NCI-H2171 (cell line): ENCODE measurements at places on chromosomes 3 and 15.

DNA sequence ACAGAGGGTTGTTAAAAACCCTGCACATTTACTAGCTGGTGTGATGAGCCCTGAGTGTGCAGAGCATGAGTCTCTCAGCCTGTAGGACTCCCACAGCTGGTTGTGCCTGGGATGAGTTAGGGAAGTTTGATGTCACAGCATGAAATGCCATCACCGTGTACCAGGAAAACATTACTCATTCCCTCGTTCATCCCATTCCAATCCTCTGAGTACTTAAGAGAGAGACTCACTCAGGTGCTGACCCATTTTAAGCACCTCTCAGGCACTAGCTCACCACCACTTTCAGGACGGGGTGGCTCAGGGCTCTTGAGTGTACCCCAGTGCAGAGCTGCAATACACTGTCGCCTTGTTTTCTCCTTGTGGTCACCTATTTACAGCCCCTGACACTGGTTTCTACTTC is 18.7 kb downstream of the MGLL start:
- DNase-seq, result no peak

GRCh38 chr15:92346063-92346462 is 47.6 kb upstream of the ST8SIA2 start:
- no peak for DNase-seq

- no peak for DNase-seq
Measured at GRCh38 chr3:50274371-50275104, 4.3 kb upstream of the LSMEM2 start.

- no peak for DNase-seq
Measured at GRCh38 chr3:194985031-194985578, 285.9 kb downstream of the XXYLT1 start.

- DNase-seq, result no peak
Measured at GRCh38 chr15:66738116-66738515, 36.1 kb downstream of the SMAD6 start.

- peak; percentile 78 for DNase-seq
Measured at GRCh38 chr3:127750226-127751031, 71.9 kb downstream of the MGLL start.

DNA sequence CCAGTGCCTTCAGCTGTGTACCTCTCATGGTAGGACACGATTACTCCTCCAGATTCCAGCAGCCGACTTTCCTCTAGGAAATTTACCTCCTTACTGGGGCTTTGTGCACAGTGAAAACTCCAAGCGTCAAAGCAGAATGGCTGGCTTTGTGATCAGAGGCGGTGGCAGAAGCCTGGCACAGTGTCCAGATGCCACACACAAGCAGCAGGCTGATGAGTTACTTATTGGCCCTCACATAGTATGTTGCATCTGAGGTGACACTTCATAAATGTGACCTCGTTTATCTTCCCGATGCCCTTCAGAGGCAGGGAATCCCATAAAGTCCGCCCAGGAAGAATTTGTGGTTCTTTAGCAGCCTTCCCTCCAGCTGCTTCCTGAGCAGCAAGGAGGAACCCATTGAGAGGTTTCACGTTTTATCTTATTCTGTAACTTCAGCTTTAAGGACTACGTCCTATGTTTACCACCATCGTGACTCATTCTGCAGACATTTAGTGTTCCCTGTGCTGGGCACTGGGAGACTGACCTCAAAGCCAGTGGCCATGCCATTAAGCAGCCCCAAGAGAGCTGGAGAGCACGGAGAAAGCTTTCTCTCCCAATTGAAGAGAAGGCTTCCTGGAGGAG is 107.1 kb upstream of the C15orf61 start:
- DNase-seq, result no peak

DNA sequence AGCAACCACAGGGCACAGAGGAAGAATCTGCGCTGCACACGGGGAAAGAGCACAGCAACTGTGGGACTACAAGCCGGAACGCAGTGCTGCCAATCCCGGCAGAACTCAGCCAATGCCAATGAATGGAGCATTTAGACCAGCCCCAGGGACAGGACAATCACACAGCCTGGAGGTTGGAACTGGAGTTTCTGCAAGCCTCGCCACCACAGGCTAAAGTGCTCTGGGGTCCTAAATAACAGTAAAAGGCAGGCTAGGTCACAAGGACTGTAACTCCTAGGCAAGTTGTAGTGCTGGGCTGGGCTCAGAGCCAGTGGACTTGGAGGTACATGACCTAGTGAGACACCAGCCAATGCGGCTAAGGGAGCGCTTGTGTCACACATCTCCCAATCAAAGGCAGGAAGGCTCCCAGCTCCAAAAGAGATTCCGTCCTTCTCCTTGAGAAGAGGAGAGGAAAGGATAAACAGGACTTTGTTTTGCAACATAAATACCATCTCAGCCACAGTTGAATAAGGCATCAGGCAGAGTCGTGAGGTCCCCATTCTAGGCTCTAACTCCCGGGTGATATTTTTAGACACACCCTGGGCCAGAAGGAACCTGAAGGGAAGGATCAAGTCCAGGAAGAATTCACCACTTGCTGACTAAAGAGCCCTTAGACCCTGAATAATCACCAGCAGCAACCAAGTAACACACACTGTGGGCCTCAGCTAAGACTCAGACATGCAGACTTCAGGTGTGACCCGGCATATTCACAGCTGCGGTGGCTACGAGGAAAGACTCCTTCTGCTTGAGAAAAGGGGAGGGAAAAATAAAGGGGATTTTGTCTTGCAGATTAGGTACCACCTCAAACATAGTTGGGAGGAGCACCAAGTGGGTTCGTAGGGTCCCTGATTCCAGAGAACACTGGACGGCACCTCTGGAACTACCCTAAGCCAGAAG is 85.5 kb upstream of the XXYLT1 start:
- DNase-seq, result no peak

DNA sequence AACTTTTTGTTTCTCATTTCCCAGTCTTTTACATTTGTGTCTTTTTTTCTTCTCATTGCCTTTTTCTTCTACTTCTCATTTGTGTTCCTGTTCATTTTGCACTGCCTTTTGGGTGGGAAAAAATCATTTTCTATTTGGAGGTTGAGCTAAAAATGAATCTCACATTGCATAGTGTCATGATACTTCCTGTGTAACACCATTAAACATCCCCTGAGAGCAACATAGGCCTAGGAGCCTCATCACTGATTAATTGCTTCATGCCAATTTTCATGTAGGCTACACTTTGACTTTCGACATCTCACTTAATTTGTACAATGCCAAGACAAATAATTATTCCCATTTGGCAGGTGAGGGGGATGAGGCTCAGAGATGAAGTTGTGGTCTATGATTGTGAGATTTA is 279.2 kb downstream of the EDEM1 start:
- DNase-seq, result no peak

GRCh38 chr15:74540161-74540760 is 759 bp upstream of the ARID3B start:
- no peak for DNase-seq

DNA sequence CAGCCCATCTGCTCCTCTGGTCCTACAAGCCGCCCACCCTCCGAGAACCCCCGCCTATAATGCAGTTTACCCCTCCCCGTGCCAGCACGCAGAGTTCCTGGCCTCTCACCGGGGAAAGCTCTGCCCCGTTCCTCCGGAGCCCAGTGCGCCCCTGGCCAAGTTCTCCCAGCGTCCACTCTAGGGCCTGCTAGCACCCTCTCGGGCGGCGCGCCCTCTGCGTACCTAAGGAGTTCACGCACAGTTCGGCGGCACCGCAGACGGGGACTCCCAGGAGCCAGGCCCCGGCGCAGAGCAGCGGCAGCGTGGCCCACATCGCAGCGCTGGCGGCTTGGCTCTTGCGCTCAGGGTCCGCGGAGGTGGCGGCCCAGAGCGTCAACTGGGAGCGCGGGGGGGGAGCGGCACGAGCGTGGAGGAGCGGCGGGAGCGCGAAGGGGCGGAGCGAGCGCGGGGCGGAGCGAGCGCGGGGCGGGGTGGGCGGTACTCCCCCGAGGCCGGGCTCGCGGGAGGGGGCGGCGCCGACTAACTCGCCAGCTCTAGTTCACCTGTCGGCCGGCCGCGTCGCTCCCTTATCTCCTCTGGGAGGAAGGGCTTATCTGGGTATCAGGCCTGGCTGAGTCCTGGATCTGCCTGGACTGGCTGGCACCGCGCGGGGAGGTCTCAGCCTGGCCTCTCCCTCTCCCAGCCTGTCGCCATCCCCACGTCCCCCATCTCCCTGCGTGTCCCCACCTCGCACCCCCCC is at the start of gene CTSH:
CTSH (minus strand) TSS at position 378 of the 739 bp plus-strand sequence; CDS start at position 313, 65 bp downstream.
- DNase-seq, result peak; percentile 70

- no peak for DNase-seq
Measured at GRCh38 chr3:133197619-133198018, 159.4 kb downstream of the TMEM108 start.

GRCh38 chr3:36124118-36124796 is 256.0 kb upstream of the STAC start:
- no peak for DNase-seq

DNA sequence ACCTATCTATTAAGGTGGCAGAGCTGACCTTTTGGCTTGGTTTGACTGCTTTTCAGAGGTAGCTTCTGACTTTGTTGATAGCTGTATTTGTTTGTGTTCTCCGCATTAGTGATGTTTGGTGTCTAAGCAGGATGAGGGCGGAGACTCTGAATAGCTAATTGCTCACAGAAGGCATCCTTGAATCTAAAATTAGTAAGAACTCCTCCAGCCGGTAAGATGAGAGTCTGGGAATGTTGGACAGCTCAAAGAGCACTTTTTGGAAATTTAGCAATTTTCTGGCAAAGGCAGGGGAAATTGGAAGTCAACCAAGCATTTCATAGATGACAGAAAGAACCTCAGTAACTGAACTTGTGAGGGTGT is 174.1 kb downstream of the KLHL25 start:
- no peak for DNase-seq

DNA sequence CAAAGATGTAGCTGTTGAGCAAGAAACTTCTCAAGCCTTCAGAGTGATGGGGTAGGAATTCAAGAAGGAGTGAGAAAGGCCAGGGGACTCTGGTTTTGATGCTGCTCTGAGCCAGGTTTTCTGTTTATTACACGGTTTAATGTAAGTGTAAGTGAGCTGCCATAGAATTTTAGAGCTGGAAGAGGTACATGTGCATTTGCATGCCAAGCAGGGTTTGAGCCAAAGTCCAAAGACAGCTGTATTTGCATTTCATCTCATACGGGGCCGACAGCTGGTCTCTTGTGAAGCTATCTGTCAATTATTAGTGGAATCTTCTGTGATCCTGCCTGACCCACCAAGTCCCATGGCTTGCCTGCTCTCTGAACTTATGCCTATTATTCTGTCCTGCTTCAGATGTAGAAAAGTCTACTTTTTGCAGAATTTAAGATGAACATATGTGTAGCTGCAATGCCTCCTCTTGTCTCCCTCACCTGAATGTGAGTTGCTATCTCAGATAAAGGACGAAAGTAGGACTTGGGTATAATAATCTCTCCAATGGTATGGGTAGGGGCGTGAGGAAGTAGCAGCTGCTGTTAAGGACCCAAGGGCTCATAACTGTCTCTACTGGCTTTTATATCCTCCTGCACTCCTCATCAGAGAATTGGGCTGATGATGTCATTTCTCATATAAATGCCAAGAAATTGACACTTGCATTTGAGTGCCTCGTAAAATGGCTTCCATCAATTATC is 160.0 kb downstream of the SQOR start:
- DNase-seq, result no peak

- DNase-seq, result no peak
Measured at GRCh38 chr15:73866881-73867410, 6.4 kb upstream of the TBC1D21 start.

- no peak for DNase-seq
Measured at GRCh38 chr15:68429691-68430470, 2.1 kb downstream of the ITGA11 start.

- DNase-seq, result no peak
Measured at GRCh38 chr3:30059240-30059639, 547.2 kb upstream of the TGFBR2 start.

GRCh38 chr15:60626669-60627068 is 147.7 kb upstream of the ICE2 start:
- DNase-seq, result no peak

GRCh38 chr3:89303701-89304100 is 196.3 kb downstream of the EPHA3 start:
- no peak for DNase-seq

- DNase-seq, result no peak
Measured at GRCh38 chr3:167843481-167843880, 108.0 kb downstream of the SERPINI1 start.

DNA sequence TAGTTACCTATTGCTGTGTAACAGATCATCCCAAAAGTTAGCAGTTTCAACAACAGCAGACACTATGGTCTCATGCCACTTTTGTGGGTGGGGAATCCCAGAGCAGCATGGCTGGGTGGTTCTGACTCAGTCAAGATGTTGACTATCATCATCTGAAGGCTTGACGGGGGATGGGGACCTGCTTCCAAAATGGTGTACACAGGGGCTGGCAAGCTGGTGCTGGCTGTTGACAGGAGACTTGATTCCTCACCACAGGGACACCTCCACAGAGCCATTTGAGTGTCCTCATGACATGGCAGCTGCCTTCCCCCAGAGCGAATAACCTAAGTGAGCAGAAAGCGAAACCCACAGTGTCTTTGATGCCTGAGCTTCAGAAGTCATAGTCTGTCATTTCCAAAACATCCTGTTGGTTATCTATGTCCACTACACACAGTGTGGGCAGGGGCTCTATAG is 19.1 kb downstream of the DNAJB8 start:
- no peak for DNase-seq

DNA sequence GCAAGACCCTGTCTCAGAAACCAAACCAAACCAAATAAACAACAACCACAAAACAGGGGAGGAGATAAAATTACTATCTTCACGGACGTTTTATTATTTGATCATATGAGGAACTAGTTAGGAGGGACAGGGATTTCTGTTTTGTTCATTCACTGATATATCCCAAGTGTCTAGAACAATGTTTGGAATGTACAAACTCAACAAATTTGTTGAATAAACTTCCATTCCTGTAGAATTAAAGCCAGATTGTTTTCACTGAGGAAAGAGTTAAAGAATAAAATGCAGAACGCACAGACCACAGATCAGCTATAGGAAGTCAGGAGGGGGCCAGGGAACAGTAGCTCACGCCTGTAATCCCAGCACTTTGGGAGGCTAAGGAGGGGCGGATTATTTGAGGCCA is 6.5 kb upstream of the STRC start:
- DNase-seq, result no peak

- DNase-seq, result no peak
Measured at GRCh38 chr3:12288182-12289129, at the start of gene PPARG. TSS of gene PPARG (plus strand) at chr3:12289070. CDS start at chr3:12379712, 90,642 bp downstream.

DNA sequence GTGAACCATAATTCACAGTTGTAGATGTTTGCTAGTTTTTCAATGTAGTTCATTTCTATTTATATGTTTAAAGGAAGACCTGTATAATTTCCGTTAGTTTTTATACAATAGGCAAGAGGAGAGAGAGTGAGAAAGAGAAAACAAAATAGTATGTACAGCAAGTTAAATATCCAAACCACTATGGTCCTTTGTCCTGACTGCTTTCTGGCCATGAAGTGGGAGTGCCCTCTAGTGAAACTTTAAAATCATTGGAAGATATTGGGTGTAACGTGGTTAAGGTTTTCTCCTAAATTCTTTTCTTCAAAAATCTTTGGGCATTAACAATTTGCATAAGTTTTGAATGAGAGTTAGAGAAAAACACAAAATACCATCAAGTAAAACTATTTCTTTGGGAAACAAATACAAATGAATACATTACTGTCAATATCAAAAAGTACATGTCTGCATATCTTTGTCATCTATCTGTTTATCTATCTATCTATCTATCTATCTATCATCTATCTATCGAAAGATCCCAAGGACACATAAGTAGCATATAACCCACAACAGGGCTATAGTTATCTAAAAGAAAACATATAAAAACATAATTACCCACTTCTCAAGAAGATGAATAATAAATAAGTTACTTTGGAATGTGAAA is 534.6 kb upstream of the ATP11B start:
- peak; percentile 16 for DNase-seq

- no peak for DNase-seq
Measured at GRCh38 chr3:153572165-153572564, 410.1 kb downstream of the RAP2B start.

- no peak for DNase-seq
Measured at GRCh38 chr3:66407611-66408218, 93.1 kb downstream of the LRIG1 start.
